CD4-positive, alpha-beta T cell treated with Interleukin-6 for 4 hours (primary cell): ENCODE measurements at places on chromosomes 2 and 18.

- no peak for DNase-seq
Measured at GRCh38 chr2:99825630-99826029, 316.8 kb downstream of the AFF3 start.

- DNase-seq, result no peak
Measured at GRCh38 chr2:169365029-169365480, 2.7 kb upstream of the LRP2 start.

DNA sequence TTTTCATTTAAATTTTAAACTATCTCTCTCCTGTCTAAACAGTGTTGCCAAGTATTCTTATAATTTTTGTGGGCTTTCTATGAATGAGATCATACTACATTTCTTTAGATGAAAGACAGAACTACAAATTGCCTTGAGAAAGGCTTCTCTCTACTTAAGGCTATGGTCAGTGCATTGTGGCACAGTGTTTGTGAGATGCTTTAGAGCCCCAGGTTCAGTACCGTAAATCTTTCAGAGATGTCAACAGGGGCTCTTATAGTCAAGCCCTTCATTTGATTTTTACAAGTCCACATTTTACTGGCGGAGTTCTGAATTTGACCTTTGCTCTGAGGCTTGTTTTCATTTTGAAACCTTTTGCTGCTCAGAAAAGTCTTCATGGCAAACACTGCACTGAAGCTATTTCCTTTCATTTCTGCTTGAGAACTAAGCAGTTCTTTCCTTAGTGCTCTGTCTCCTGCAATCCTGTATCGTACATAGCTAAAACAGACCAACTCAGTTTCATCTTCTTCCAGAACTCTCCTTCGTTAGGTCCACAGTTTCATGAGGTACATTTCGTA lies 175.2 kb downstream of the NYAP2 start:
- no peak for DNase-seq

- no peak for DNase-seq
Measured at GRCh38 chr2:160825433-160825832, 331.8 kb upstream of the RBMS1 start.

DNA sequence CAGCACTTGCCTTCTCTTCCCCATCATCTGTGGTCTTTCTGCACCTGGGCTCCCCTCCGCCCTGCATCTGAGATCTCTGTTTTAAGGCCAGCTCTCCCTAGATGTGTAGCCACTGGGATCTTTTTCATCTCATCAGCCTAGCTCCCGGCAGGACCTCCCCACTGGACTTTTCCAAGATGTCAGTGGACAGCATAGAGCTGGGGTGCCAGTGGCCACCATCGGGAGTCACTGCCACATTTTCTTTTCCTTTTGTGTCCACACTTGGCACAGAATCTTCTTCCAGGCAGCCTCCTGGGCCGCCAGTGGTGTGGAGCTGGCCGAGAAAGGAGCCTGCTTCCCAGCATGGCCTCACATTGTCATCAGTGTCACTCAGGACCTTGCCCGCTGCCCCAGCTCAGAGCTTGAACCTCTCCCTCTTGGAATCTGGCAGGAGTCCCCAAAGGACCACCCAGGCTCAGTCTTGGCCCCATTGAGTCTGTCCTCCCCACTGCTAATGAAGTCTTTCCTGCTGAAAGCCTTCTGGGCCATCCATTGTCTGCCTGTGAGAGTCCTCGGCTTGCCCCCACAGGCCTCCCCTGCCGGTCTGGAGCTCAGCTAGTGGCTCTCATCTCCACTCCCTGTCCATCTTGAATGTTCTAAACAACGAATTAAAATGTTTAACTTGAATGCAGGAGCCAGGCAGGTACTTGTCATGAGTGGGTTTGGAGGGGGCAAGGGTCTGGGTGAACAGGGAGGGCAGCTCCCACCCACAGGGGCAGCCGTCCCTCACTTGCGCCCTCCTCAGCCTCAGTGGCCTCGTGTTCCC lies 324.4 kb downstream of the GBX2 start:
- DNase-seq, result no peak

DNA sequence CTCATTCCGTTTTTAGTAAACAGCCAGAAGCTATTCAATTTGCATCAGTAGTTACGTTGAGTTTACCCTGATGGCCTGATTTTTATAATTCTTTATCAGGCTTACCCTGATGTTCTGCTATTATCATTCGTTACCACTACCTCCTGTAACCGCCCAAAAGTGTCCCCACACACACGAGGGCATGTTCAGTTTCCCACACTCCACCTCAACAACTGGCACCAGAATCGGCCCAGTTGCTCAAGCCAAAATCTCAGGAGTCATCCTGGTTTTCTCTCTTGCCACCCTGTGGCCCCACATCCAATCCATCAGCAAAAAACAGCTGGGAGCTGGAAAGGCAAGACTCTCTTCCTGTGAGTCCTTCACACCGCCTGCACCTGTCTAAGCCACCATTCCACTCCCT lies 102.9 kb upstream of the RAB6C start:
- no peak for DNase-seq
